ENCODE measurements at places on chromosomes 2 and 18. TPM values are rescaled to one million over a fixed set of nuclear protein-coding genes. Genes with fewer than 3 reads are reported as not detected.

GRCh38 chr18:770583-770961 is 41.5 kb downstream of the YES1 start:
- no peak overlapping the region for H3K4me3 ChIP-seq
- DNase-seq = no peak
- no peaks in the 10 kb centered on the region for H3K36me3 ChIP-seq
- H3K4me1 ChIP-seq = no peaks in the 10 kb centered on the region
- no peaks in the 10 kb centered on the region for H3K27me3 ChIP-seq

DNA sequence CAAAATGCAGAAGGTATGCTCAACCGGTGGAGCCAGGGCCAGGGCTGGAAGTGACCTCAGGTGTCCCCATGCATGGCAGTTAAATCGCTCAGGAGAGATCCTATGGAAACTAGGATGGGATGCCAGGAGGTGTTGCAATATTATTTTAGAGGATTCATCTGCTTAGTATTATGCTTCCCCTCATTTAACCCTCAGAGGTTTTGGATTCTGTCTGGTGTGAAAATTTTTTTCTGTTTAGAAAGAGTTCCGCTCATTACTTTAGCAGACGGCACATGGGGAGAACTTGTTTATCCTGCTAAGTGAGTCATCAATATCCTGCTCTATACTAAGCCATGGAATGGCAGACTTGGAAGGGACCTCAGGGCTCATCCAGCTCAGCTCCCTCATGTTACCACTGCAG is 42.5 kb downstream of the TRIB2 start:
- no peak overlapping the region for H3K4me3 ChIP-seq
- no peaks in the 10 kb centered on the region for H3K36me3 ChIP-seq
- no peak for DNase-seq

- DNase-seq = no peak
- H3K27ac ChIP-seq = no peak overlapping the region
- H3K4me1 ChIP-seq = no peaks in the 10 kb centered on the region
- no peaks in the 10 kb centered on the region for H3K36me3 ChIP-seq
- no peak overlapping the region for H3K4me3 ChIP-seq
These were observed 1674.1 kb upstream of the TMEFF2 start for GRCh38 chr2:193868833-193869232.

- no peaks in the 10 kb centered on the region for H3K36me3 ChIP-seq
- DNase-seq = no peak
- H3K4me3 ChIP-seq = no peak overlapping the region
- H3K4me1 ChIP-seq = no peaks in the 10 kb centered on the region
These were observed 105.6 kb upstream of the KLHL14 start for GRCh38 chr18:32878436-32878835.

GRCh38 chr2:86788881-86789686 is 1.6 kb downstream of the CD8A start:
- peaks cover 8% of the 10 kb centered on the region for H3K4me1 ChIP-seq
- peak overlapping the region; percentile 74 for H3K4me3 ChIP-seq
- peaks cover 22% of the 10 kb centered on the region for H3K36me3 ChIP-seq
- DNase-seq = no peak

DNA sequence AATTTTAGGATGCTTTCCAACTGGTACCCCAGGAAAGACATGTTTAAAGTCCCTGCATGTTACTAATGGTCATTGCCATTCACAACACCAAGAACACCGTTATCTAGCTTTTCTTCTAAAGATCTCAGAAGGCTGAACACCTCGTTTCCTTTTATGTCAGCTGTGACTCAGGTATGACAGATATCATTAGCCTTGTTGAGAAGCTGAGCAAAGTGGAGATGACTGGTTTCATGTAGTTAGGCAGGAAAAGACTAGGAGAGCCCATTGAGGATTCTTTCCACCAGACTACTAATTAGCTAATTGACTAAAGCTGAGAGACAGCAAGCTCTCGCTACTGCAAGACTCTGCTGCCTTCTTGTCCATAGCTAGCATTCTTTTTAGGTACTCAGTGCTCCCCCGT is 32.0 kb upstream of the ARL5A start:
- H3K36me3 ChIP-seq = no peaks in the 10 kb centered on the region
- H3K27ac ChIP-seq = no peak overlapping the region
- no peaks in the 10 kb centered on the region for H3K27me3 ChIP-seq
- H3K4me3 ChIP-seq = no peak overlapping the region
- no peaks in the 10 kb centered on the region for H3K4me1 ChIP-seq
- DNase-seq = no peak

GRCh38 chr2:67846370-67847070 is 216.3 kb downstream of the C1D start:
- H3K27me3 ChIP-seq = no peaks in the 10 kb centered on the region
- H3K4me1 ChIP-seq = peaks cover 3% of the 10 kb centered on the region
- H3K27ac ChIP-seq = no peak overlapping the region
- H3K4me3 ChIP-seq = no peak overlapping the region

GRCh38 chr2:30425326-30425725 is 21.7 kb upstream of the LCLAT1 start:
- peaks cover 42% of the 10 kb centered on the region for H3K4me1 ChIP-seq
- H3K36me3 ChIP-seq = no peaks in the 10 kb centered on the region
- H3K27ac ChIP-seq = no peak overlapping the region
- no peak for DNase-seq

DNA sequence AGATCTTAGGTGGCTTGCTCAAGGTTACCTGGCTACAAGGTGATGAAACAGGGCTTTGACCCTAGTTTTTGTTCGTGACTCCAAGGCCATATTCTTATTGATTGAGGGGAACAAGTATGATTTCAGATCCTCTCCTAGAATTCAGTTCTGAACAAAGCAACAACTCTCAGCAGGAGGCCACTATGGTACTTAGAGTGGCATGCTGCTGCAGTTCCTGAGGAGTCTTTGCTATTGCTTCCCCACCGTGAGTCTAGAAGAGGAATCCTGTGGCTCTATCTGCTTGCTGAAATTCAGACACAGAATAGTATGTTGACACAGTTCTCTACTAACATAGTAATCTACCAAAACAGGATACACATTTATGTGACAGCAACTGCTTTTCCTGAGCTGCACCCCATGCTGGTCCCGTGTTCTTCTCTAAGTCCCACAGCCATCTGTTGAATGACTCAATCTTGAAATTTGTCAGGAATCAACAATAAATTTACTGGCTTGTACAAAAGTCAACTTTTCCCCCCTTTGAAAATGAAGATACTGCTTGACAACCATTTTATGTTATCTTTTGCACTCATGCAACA is 4.1 kb downstream of the TGFBRAP1 start:
- H3K27me3 ChIP-seq = no peaks in the 10 kb centered on the region
- H3K4me3 ChIP-seq = no peak overlapping the region
- DNase-seq = no peak
- H3K4me1 ChIP-seq = peaks cover 6% of the 10 kb centered on the region
- no peak overlapping the region for H3K27ac ChIP-seq

DNA sequence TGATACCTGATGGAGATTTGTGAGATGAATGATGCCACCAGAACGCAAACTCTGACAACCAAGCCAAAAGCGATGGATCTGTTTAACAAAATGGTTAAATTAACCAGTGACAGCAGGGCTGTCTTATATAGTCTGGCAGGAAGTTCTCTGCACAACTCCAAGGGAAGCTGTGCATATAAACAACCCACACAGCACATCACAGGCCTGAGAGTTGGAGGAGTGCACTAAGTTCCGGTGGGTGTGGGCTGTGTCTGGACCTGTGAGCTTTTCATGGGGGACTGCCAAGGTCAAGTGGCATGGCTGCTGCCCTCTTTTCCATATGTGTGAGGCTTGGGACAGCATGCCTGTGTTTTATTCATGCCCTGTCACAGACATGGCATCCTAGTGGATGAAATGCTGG is 414.6 kb upstream of the TRIB2 start:
- peak; percentile 17 for DNase-seq
- H3K4me1 ChIP-seq = peaks cover 29% of the 10 kb centered on the region
- H3K36me3 ChIP-seq = no peaks in the 10 kb centered on the region
- H3K4me3 ChIP-seq = no peak overlapping the region
- no peaks in the 10 kb centered on the region for H3K27me3 ChIP-seq

- H3K27ac ChIP-seq = no peak overlapping the region
- no peaks in the 10 kb centered on the region for H3K36me3 ChIP-seq
- H3K4me3 ChIP-seq = no peak overlapping the region
These were observed 1.8 kb upstream of the DRC1 start for GRCh38 chr2:26399771-26400376.

DNA sequence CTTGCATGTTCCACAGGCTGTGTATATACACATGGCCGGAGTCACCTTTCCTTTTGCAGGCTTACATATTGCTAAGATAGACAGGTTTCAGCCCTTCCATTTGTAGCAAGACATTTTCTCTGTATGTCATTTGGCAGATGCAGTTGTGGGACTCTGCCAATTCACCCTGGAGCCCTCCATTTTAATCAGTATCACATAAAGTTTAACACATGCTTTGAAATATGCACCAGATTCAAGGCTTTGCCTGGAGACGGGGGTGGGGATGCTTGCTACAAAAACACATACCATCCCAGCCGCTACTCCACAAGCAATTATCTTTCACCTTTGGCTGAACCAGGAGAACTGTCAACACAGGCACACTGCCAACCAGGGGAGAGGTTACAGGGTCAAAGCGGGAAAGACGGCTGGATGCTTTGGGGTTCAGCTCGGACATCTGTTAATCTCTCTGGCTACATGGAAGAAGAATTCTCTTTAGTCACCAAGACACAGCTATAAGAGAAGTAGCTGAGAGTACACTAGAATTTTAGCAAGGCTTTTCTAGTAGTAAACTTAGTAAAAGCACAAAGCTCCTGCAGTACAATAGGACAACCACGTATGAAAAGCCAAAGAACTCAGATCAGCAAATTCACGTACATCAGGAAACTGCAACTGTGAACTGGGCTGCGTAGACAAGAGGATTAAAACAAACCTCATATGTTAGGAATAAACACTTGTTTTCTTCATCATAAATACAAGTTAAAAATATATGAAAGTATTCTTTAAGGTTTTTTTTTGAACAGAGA is 130.9 kb downstream of the EXOC6B start:
- DNase-seq = no peak
- no peaks in the 10 kb centered on the region for H3K4me1 ChIP-seq
- H3K4me3 ChIP-seq = no peak overlapping the region
- H3K36me3 ChIP-seq = no peaks in the 10 kb centered on the region
- no peaks in the 10 kb centered on the region for H3K27me3 ChIP-seq
- no peak overlapping the region for H3K27ac ChIP-seq

DNA sequence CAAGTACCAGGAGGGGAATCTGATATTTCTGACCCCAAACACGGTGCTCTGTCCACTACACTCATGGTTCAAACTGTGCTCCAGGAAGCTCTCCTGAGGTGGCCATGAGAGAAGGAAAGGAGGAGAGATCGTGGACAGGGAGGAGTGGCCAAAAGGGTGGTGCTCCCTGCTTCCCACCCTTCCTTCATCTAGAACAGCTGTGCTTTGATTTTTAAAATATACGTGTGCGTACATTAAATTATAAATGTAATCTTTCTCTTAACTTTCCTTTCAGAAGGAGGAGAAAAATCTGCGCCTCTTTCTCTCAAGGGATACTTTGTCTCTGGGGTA is 8.2 kb upstream of the CHRNA1 start:
- H3K4me1 ChIP-seq = peaks cover 20% of the 10 kb centered on the region
- H3K4me3 ChIP-seq = no peak overlapping the region
- no peaks in the 10 kb centered on the region for H3K36me3 ChIP-seq
- no peak overlapping the region for H3K27ac ChIP-seq
- DNase-seq = no peak
- H3K27me3 ChIP-seq = no peaks in the 10 kb centered on the region

DNA sequence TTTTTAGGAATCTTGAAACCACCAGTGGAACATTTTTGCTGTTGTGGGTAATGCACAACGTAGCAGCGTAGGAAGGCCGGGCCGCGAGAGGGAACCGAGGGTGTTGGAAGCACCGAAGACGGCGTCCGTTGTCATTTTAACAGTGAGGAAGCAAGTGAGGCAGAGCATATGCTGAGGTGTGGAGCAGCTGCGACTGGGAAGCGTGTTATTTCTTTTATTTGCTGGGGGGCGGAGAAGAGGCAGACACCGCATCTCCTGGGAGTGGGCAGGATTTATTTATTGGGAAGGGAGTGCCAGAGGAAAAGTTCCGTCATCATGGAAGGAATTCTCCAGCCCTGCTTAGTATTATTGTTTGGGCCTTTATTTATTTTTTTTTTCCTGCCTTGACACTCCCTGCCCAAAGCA is 232.8 kb downstream of the KLHL29 start:
- H3K4me1 ChIP-seq = no peaks in the 10 kb centered on the region
- H3K27ac ChIP-seq = no peak overlapping the region
- no peak overlapping the region for H3K4me3 ChIP-seq
- H3K27me3 ChIP-seq = no peaks in the 10 kb centered on the region
- no peak for DNase-seq
- no peaks in the 10 kb centered on the region for H3K36me3 ChIP-seq

- H3K27me3 ChIP-seq = no peaks in the 10 kb centered on the region
- no peaks in the 10 kb centered on the region for H3K4me1 ChIP-seq
- DNase-seq = no peak
- H3K36me3 ChIP-seq = no peaks in the 10 kb centered on the region
- no peak overlapping the region for H3K4me3 ChIP-seq
- no peak overlapping the region for H3K27ac ChIP-seq
These were observed 13.6 kb downstream of the DHRS9 start for GRCh38 chr2:169082995-169083394.

DNA sequence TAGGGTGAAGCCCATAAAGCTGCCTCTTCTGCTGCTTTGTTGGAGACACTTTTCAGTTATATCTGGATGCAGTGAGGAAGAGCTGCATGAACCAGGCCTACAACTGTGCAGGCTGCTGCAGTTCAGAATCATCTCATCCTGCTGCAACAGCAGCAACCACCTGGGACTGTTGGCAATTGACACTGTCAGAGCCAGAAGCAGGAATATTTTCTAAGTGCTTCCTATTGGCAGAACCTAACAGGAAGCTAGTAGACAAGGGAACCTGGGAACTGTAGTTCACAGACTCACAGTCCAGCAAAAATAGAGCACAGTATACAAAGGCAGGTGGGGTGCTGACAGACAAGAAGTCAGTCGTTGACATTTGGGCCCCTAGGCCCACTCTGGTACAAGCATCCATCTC is 452.9 kb upstream of the SPRED2 start:
- H3K36me3 ChIP-seq = no peaks in the 10 kb centered on the region
- H3K4me3 ChIP-seq = no peak overlapping the region
- DNase-seq = no peak
- H3K27me3 ChIP-seq = peaks cover 1% of the 10 kb centered on the region
- H3K27ac ChIP-seq = no peak overlapping the region
- no peaks in the 10 kb centered on the region for H3K4me1 ChIP-seq

- DNase-seq = no peak
- H3K4me3 ChIP-seq = no peak overlapping the region
- H3K4me1 ChIP-seq = no peaks in the 10 kb centered on the region
- no peaks in the 10 kb centered on the region for H3K27me3 ChIP-seq
These were observed 15.9 kb downstream of the CENPA start for GRCh38 chr2:26801796-26802195.

- no peaks in the 10 kb centered on the region for H3K4me1 ChIP-seq
- H3K27me3 ChIP-seq = peaks cover 3% of the 10 kb centered on the region
- no peak overlapping the region for H3K27ac ChIP-seq
- H3K4me3 ChIP-seq = no peak overlapping the region
These were observed 64.4 kb downstream of the GREB1 start for GRCh38 chr2:11598228-11598731.

Gene RAMP1
- 1.1 TPM for total RNA-seq

Gene CFAP221
- total RNA-seq = not detected

Gene TLX2
- total RNA-seq = 0.46 TPM

Gene MOGAT1
- not detected for total RNA-seq

Gene GLI2
- not detected for total RNA-seq

Gene RFX8
- 0.25 TPM for total RNA-seq

Gene REEP1
- total RNA-seq = 1.0 TPM

Measured in T-cell (primary cell).